Activated T-cell treated with anti-CD3 and anti-CD28 coated beads, Interleukin-2, amount 50 U/mL, for 24 hours (primary cell): ENCODE measurements at places on chromosomes 3 and 15.

GRCh38 chr3:180294282-180295027 lies 257.7 kb upstream of the PEX5L start:
- H3K4me3 ChIP-seq: no peak overlapping the region
- no peaks in the 10 kb centered on the region for H3K27me3 ChIP-seq
- H3K27ac ChIP-seq: no peak overlapping the region

DNA sequence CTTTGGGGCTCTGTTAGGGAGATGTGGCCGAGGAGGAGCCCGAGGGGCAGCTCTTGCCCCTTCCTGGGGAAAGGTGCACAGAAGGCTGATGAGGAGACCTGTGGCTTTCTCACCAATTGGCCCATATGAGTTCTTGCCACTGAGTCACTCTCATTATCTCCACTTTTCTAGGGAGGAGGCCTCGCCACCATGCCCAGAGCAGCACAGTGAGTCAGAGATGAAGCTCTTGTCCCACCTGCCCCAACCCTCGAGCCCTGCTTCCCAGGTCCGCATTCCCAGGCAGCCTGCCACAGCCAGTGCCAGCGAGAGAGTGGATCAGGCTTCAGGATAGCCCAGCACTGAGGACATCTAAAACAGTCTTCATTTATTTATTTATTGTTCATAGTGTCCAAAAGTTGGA lies 53.5 kb downstream of the AMOTL2 start:
- H3K4me3 ChIP-seq: no peak overlapping the region
- H3K4me1 ChIP-seq: no peaks in the 10 kb centered on the region
- H3K27me3 ChIP-seq: peaks cover 18% of the 10 kb centered on the region

GRCh38 chr3:118108769-118109168 lies 925.9 kb downstream of the IGSF11 start:
- no peak overlapping the region for H3K27ac ChIP-seq
- no peaks in the 10 kb centered on the region for H3K4me1 ChIP-seq
- H3K27me3 ChIP-seq: no peaks in the 10 kb centered on the region
- no peaks in the 10 kb centered on the region for H3K36me3 ChIP-seq

DNA sequence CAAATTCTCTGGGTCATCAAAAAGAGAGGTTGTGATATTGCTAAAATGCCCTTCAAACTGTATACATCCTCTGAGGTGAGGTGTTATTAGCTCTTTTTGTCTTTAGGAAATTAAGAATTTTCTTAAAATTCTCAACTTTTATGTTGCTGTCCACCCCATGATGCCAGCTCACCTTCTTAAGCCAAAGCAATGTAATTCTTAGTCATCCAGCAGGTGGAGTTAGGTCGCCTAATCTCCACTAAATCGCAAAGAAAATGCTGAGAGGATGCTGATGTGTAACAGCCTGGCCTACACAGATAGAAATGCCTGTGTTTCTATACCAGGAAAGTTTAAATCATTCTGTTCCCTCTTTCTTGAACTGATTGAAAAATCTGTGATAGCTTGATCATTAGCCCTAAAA lies 770.2 kb upstream of the ALCAM start:
- DNase-seq: no peak
- no peaks in the 10 kb centered on the region for H3K27me3 ChIP-seq
- H3K36me3 ChIP-seq: no peaks in the 10 kb centered on the region
- no peak overlapping the region for H3K4me3 ChIP-seq
- H3K27ac ChIP-seq: no peak overlapping the region
- peaks cover 1% of the 10 kb centered on the region for H3K4me1 ChIP-seq

DNA sequence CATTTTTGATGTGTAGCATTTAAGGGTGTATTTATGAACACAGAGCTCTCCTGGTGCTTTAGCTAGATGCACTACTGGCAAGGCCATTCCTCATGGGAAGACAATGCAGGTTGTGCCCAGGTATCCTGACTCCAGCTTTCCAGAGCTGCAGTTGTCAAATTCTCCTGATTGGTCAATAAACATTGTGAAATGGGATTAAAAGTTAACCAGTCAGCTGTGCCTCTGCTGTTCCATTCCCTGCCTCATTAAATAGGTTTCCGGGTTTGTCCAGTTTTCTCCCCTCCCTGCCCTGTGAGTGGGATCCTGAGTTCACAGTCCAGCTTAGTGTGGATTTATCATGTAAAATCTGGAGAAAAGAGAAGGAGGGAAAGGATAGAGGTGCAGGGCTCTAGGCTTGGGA lies 207.3 kb downstream of the SQOR start:
- no peaks in the 10 kb centered on the region for H3K4me1 ChIP-seq
- H3K27ac ChIP-seq: no peak overlapping the region
- no peaks in the 10 kb centered on the region for H3K36me3 ChIP-seq
- DNase-seq: no peak
- no peak overlapping the region for H3K4me3 ChIP-seq

GRCh38 chr3:72722930-72723726 lies 125.1 kb downstream of the SHQ1 start:
- peaks cover 3% of the 10 kb centered on the region for H3K36me3 ChIP-seq
- no peaks in the 10 kb centered on the region for H3K27me3 ChIP-seq
- peaks cover 21% of the 10 kb centered on the region for H3K4me1 ChIP-seq
- no peak overlapping the region for H3K4me3 ChIP-seq

- H3K27ac ChIP-seq: no peak overlapping the region
- H3K27me3 ChIP-seq: no peaks in the 10 kb centered on the region
- no peak overlapping the region for H3K4me3 ChIP-seq
- no peak for DNase-seq
- no peaks in the 10 kb centered on the region for H3K4me1 ChIP-seq
- no peaks in the 10 kb centered on the region for H3K36me3 ChIP-seq
Measured at GRCh38 chr3:13839726-13840340, 40.0 kb downstream of the WNT7A start.

GRCh38 chr3:131047582-131047981 lies 20.9 kb downstream of the NEK11 start:
- H3K36me3 ChIP-seq: peaks cover 17% of the 10 kb centered on the region
- no peak for DNase-seq
- H3K4me3 ChIP-seq: no peak overlapping the region
- H3K4me1 ChIP-seq: peaks cover 10% of the 10 kb centered on the region
- no peak overlapping the region for H3K27ac ChIP-seq

DNA sequence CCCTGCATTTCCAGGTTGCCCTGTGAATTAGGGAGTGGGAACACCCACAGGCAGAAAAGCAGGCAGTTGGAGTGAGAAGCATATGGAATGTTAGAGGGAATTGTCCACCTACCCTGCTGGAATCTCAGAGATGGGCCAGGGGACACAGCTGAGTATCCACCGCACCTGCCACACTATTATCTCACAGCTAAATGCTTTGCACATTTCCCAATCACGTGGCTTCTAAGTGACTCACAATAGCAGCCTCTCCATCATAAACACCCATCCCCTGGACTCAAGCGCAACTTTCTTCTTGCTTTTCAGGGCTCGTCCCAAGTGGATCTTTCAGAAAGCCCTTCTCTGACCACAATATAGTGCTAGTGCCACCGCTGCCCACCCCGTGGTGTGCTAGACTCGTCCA lies 389.0 kb upstream of the LMCD1 start:
- no peak for DNase-seq
- H3K27me3 ChIP-seq: no peaks in the 10 kb centered on the region
- H3K27ac ChIP-seq: no peak overlapping the region
- no peak overlapping the region for H3K4me3 ChIP-seq

DNA sequence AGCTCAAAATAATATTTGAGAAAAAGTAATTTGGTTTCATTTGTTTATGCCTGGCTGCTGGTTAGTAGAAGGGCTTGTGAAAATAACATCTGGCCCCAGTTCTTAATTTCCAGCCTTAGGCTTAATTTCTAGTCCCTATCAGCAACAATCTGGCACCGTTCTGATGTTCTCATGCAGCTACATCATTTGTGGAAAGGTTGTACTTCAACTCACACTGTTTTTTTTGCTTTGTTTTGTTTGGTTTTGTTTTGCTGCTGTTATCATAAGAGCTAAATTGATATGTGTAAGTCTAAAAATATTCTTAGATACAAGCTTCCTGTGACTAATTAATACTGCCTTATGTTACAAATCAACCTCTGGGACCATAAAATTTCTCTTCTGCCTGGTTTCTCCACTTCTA lies 8.9 kb downstream of the CPA3 start:
- no peak overlapping the region for H3K27ac ChIP-seq
- no peaks in the 10 kb centered on the region for H3K4me1 ChIP-seq
- H3K36me3 ChIP-seq: no peaks in the 10 kb centered on the region
- peaks cover 13% of the 10 kb centered on the region for H3K27me3 ChIP-seq

- no peaks in the 10 kb centered on the region for H3K4me1 ChIP-seq
- H3K4me3 ChIP-seq: no peak overlapping the region
- no peaks in the 10 kb centered on the region for H3K36me3 ChIP-seq
- DNase-seq: no peak
Measured at GRCh38 chr3:40800343-40800742, 275.6 kb downstream of the ZNF621 start.

DNA sequence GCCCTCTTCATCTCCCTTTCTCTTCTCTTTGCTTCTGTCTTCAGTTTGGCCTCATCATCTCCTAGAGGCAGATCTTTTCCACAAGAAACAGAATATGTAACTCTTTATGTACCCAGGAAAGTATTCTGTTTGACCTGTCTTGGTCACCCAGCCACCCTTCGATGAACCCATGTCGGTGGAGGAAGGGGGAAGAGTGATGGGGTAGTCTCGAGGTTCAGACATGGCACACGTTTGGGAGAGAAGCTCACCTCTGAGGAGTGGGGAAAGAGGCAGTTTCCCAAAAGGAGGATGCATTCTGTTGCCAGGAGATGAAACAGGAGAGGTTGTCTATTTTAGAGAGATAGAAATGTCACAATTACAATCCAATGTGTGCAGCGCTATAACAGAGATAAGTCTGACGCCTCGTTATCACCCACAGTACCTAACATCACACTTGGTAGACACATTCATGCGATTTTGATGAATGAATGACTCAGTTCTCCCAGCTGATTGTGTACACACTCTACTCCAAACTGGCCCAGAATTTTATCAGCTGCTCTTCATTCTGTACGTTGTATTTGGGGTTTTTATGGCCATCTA lies 722 bp upstream of the CCDC50 start:
- no peak for DNase-seq
- peaks cover 16% of the 10 kb centered on the region for H3K4me1 ChIP-seq
- H3K4me3 ChIP-seq: peak overlapping the region; percentile 60
- peak overlapping the region; percentile 65 for H3K27ac ChIP-seq
- peaks cover 32% of the 10 kb centered on the region for H3K27me3 ChIP-seq

DNA sequence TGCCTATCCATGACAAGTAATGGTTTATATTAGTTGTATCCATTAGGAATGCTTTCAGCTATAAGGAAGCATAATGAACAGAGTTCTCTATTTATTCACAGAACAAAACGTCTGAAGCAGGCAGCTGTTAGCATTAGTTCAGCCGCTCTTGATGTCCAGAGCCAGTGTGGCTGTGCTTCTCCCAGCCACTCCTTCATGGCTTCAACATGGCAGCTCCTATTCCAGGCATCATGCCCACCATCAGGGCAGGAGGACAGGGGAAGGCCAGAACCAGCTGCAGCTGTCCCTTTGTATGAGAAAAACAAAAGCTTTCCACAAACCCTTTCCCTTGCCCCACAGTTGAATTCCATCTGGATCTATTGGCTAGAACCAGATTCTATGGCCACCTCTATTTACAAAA lies 12.9 kb upstream of the SNRK start:
- H3K4me1 ChIP-seq: peaks cover 8% of the 10 kb centered on the region
- no peaks in the 10 kb centered on the region for H3K27me3 ChIP-seq
- no peak overlapping the region for H3K27ac ChIP-seq
- H3K36me3 ChIP-seq: no peaks in the 10 kb centered on the region

DNA sequence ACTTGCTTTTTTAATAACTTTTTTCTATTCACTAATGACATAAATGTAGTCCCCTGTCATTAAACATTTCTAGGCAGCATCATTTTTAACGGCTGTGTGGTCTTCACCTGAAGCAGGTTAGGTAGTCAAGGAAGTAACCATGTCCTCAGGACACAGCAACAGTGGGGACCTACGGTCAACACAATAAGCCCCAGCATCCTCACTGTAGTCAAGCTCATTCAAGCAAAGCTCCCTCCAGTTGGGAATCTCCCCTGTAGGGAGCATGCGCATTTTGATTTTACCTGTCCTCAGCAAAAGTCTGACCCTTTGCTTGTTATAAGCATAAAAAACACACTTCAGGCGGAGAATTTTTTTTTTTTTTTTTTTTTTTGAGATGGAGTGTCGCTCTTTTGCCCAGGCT lies 151.4 kb downstream of the SHQ1 start:
- H3K27me3 ChIP-seq: no peaks in the 10 kb centered on the region
- DNase-seq: no peak
- no peak overlapping the region for H3K4me3 ChIP-seq
- no peak overlapping the region for H3K27ac ChIP-seq

GRCh38 chr3:108662142-108662738 lies 72.7 kb downstream of the DZIP3 start:
- no peak overlapping the region for H3K27ac ChIP-seq
- no peak overlapping the region for H3K4me3 ChIP-seq
- peaks cover 7% of the 10 kb centered on the region for H3K4me1 ChIP-seq
- no peak for DNase-seq
- peaks cover 3% of the 10 kb centered on the region for H3K36me3 ChIP-seq
- no peaks in the 10 kb centered on the region for H3K27me3 ChIP-seq

GRCh38 chr15:91983729-91984340 lies 130.3 kb downstream of the SLCO3A1 start:
- H3K27ac ChIP-seq: no peak overlapping the region

DNA sequence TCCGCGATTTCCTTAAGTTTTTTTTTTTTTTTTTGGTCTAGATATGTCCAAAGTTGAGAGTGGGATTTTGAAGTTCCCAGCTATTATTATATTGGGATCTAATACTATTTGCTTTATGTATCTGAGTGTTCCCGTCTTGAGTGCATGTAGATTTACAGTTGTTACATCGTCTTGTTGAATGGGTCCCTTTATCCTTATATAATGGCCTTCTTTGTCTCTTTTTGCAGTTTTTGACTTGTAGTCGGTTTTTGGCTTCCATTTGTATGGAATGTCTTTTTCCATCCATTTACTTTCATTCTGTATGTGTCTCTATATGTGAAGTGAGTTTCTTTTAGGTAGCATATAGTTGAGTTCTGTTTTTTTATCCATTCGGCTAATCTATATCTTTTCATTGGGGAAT lies 35.6 kb downstream of the CRYBG3 start:
- no peak overlapping the region for H3K4me3 ChIP-seq
- H3K36me3 ChIP-seq: peaks cover 1% of the 10 kb centered on the region
- no peaks in the 10 kb centered on the region for H3K4me1 ChIP-seq
- no peaks in the 10 kb centered on the region for H3K27me3 ChIP-seq

GRCh38 chr3:135268941-135269532 lies 474.0 kb downstream of the EPHB1 start:
- DNase-seq: no peak
- no peaks in the 10 kb centered on the region for H3K36me3 ChIP-seq
- no peaks in the 10 kb centered on the region for H3K27me3 ChIP-seq

DNA sequence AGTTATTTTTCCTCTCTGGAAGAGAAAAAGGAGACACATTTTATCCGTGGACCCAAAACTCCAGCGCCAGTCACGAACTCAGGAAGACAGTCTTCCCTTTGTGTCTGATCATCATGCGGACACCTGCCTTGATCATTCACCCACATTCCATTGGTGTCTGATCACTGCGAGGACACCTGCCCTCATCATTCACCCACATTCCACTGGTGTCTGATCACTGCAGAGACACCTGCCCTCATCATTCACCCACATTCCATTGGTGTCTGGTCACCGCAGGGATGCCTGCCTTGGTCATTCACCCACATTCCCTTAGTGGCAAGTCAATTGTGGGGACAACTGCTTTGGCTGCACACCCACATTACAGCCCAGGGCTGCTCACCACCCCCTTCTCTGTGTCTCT lies 148.9 kb downstream of the ROBO1 start:
- H3K27ac ChIP-seq: no peak overlapping the region
- no peak overlapping the region for H3K4me3 ChIP-seq
- no peaks in the 10 kb centered on the region for H3K36me3 ChIP-seq
